Aorta (tissue), 5 donors: ENCODE measurements at places on chromosomes 5 and 9.

DNA sequence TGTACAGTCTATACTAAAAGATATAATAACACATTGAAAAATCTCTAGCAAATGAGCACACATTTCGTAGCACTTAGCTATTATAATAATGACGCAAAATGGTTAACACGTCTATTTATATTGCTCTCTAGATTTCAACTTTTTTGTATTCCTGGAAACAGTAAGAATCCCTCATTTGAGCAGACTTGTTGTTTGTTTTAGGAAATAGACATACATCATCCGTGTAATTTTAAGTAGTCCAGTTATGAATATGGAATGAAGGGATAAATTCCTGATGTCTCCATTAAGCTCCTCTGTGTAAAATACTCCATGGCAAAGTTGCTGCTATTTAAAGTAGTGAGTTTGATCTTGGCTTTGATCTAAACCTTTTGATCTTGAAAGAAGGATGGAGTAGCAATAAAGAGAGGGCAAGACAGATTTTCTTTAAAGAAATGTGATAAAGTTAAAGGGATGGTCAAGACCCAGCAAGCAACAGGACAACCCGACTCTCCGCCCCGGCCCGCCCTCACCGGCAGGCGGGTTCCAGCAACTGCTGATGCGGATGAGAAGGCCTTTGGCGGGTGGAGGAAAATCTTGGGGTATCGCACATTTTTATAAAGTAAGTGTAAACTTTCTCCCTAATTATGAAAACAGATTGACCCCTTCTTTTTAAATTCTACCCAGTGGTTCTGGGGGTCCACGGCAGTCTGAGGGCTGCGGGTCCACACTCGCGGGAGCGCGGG is 277.4 kb downstream of the AOPEP start:
- peak; percentile 78 for DNase-seq

- DNase-seq, result no peak
These were observed 36.0 kb downstream of the LYRM7 start for GRCh38 chr5:131206772-131207171.

DNA sequence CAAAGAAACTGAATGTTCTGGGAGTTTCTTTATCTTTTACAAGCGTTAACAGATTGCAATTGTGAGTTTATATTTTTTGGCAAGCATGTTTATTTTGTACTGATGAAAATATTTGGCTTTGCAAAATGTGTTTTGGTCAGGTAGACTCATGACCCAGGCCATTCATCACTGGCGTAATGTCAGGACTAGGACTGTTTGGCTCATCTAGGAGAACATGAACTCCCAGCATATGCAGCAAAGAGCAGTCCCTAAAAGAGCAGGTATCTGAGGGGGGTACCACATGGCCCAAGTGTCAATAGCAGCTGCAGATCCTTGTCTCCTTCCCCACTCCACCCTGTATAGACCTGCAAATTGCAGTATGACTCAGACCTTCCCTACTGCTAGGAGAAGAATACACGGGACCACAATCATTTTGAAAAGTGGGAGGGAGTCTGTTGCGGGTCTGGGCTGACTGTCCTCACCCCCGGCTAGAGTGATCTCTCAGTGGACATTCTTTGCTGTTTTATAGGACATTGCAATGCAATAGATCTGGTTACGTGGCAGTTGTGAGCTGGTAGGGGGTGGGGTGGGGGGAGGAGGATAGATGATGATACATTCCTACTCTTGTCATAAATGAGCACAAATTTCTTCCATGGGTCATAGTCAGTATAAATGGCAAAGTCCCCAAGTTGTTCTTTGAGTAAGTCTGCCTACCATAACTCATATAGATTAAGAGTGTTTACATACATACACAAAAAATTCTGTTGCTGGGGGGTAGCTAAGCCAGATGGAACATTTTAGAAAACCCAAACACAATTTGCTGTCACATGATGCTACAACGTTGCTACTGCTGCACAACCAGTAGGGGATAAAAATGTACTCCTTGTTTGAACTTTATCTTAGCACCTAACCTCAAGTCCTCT is 20.8 kb upstream of the SNCAIP start:
- no peak for DNase-seq

DNA sequence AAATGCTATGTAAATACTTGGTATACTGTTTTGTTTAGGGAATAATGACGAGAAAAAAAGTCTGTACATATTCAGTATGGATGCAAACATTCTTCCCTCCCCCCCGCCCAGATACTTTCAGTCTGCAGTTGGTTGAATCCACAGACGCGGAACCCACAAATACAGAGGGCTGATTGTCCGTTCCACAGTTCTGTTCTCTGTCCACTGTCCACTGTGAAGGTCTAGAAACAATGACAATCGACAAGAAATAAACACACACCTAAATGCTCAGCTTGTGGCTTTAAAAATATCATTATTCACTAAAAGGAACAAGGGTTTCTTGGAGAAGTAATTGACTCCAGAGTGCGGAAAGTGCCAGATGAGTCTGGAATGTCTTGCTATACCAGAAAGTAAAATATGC is 109.1 kb downstream of the TMEM161B start:
- no peak for DNase-seq

- no peak for DNase-seq
These were observed 97.1 kb upstream of the IFNE start for GRCh38 chr9:21579247-21579671.

- DNase-seq, result peak; percentile 20
These were observed 43.1 kb downstream of the HRH2 start for GRCh38 chr5:175700991-175701390.
